Kidney capillary endothelial cell (primary cell): ENCODE measurements at places on chromosomes 7 and 10.

DNA sequence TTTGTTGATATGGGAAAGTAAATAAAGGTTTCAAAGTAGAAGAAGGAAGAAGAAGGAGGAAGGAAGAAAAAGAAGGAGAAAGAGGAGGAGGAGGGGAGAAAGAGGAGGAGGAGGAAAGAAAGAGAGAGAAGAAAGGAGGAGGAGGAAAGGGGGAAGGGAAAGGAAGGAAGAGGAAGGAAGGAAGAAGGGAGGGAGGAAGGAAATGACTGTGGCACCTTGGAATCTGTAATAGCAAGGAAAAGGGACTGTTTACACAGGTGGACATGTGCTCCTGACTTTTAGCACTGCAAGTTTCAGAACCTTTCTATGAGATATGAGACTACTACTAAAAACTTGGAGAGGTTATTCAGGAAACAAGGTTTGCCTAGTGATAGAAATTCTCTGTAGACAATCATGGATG is 153.2 kb downstream of the BTAF1 start:
- DNase-seq, result no peak

GRCh38 chr7:55534262-55534915 is 37.9 kb downstream of the VOPP1 start:
- no peak for DNase-seq

GRCh38 chr7:46175221-46175620 is 254.1 kb upstream of the IGFBP3 start:
- no peak for DNase-seq

GRCh38 chr7:42156291-42156865 is 80.6 kb downstream of the GLI3 start:
- no peak for DNase-seq
